ENCODE measurements at places on chromosomes 12 and 14.

GRCh38 chr14:37546621-37547447 lies 48.2 kb downstream of the FOXA1 start:
- DNase-seq: no peak

GRCh38 chr12:94146166-94146936 lies 2.0 kb upstream of the PLXNC1 start:
- no peak for DNase-seq

DNA sequence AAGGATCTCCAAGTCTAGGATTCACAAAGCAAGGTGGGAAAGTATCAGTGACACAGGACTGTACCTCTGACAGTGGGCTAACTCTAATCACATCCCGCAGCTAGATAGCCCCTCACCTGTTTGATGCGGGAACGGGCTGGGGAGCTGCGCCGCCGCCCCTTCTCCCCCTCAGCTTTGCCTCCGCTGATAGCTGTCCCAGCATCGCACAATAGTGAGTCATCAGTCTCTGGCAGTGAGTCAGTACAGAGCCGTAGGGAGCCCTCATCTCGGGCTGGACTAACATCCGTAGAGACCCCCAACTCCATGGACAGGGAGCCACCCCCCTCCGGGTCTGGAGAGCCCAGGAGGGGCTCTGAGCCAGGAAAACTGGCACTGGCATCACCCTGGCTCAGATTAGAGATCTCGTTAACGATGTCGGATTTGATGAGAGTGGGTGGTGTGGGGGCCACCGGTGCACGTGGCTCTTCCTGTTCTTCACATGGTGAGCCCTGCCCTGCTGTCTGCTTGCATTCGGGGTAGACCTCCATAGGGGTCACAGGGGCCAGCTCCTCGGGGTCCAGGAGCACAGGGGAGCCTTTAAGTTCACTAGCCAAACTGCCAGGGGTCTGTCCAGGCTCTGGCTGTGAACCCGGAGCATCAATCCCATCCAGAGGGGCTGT lies 10.9 kb downstream of the KMT2D start:
- no peak for DNase-seq

DNA sequence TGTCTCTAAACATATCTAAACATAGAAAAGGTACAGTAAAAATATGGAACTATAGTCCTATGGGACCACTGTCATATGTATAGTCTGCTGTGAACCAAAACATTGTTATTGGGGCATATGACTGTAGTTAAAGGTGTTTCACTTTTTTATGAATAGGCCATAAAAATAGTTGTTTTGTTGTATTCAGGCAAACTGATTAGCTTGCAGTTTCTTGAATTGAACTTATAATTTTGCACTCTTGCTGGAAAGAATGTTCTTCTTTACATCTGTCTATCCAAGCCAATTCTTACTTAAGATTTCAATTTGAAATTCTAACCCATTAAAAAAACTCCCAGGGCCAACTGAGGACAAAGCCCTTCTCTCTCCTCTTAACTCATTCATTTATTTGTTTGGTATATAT lies 234.1 kb downstream of the NOVA1 start:
- no peak for DNase-seq

GRCh38 chr12:1918081-1918883 lies at the start of gene CACNA2D4:
TSS of gene CACNA2D4 (minus strand) at chr12:1918652. CDS start at chr12:1918473, 179 bp downstream.
- DNase-seq: no peak

DNA sequence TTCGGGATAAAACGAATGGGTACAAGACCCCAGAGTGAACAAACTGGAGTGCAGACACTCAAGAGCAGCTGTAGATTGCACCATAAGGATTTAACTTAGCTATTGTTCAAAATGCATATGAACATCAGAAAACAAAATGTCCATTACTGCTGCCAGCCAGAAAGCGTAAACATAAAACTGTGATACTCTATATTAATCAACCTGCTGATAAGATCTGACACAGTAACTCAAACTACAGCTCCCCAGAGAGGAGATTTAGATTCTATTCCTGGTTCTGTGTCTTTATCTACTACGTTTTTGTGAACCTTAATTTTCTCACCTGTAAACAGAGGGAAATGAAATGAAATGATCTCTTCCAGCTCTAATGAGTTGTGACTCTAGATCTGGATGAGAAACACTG lies 22.3 kb downstream of the LRIG3 start:
- no peak for DNase-seq

DNA sequence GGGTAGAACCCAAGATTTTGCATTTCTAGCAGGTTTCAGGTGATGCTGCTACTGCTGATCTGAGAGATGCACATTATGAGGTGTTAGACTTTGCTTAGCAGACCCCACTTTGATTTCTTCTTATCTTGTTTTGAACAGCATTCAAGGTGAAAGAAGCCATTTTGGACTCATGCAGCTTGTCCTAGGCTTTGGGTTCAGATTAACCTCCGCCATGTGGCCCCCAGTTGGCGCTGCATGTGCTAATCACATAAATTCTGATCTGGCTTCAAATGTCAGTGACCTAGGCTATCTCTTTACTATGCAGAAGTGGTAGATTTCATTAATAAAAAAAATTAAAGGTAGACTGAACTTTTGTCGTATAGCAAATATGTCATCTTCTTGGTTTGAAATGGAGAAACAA lies 89.8 kb upstream of the DYRK2 start:
- no peak for DNase-seq

DNA sequence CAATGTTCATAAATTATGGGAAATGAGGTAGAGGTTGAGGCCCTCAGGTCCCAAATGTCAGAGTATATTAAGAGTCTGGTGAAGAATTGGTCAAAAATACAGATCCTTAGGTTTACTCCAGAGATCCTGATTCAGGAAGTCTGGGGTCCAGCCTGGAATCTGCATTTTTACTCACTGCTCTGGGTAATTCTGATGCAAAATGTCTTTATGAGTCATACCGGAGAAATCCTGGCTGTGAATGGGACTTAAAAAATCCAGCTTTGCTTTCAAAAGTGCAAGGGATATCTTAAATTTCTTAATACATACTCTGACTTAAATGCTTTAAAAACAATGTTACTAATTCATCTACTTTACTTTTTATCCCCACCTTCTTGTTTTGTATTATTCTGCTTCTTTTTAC lies 74.5 kb downstream of the FERMT2 start:
- no peak for DNase-seq

DNA sequence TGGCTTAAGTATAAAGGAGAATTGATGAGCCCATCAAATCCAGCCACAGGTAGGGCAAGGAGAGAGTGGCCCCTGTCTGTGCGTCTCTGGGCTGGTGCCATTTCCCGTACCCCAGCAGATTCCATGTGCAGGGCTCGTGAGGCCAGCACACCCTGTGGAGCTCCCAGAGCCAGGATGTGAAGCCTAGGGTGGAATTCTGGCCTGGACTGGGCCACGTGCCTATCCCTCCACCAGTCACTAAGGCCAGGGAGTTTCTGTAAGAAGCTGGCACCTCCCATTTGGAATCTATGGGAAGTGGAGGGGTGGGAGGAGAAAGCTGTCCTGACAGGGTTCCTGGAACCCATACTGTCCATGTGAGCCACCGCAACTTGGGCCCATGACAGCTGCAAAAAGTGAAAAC lies 148.5 kb downstream of the FOXN3 start:
- no peak for DNase-seq

- no peak for DNase-seq
These were observed 41.7 kb downstream of the NUAK1 start for GRCh38 chr12:106097011-106097410.

GRCh38 chr12:50739611-50740010 lies 24.3 kb upstream of the ATF1 start:
- DNase-seq: no peak

- DNase-seq: no peak
These were observed 38.0 kb upstream of the NID2 start for GRCh38 chr14:52106840-52107239.

DNA sequence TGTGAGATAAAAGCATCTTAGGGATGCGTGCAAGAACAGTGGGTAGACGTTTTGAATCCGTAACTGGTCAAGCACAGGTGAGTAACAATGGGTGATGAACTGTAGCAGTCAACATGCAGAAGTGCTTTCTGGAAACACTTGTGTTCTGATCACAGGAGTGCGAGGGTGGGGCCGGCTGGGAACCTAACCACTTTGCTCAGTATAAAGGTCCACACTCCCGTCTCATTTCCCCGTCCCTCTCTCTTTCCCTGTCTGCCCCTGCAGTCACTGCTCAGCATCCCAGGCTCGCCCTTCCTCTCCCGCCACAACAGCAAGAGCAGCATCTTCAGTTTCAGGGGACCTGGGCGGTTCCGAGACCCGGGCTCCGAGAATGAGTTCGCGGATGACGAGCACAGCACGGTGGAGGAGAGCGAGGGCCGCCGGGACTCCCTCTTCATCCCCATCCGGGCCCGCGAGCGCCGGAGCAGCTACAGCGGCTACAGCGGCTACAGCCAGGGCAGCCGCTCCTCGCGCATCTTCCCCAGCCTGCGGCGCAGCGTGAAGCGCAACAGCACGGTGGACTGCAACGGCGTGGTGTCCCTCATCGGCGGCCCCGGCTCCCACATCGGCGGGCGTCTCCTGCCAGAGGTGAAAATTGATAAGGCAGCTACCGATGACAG lies 127.1 kb downstream of the FIGNL2 start:
- DNase-seq: no peak

GRCh38 chr14:95044463-95045105 lies 112.7 kb downstream of the DICER1 start:
- DNase-seq: no peak

- no peak for DNase-seq
These were observed 12.2 kb downstream of the CEP170B start for GRCh38 chr14:104877066-104877805.

All from activated CD4-positive, CD25-positive, alpha-beta regulatory T cell treated with anti-CD3 and anti-CD28 coated beads, Interleukin-2, amount 50 U/mL, for 16 hours (primary cell).